ENCODE measurements at places on chromosomes 12 and 14.
A peak's percentile ranks its signal among the peaks of the same experiment; 100 is the strongest.

GRCh38 chr14:55418411-55418810, 6.8 kb upstream of the ATG14 start:
- DNase-seq = no peak

- no peak for DNase-seq
Observed at GRCh38 chr12:123763093-123763492, 992 bp downstream of the DNAH10 start.

DNA sequence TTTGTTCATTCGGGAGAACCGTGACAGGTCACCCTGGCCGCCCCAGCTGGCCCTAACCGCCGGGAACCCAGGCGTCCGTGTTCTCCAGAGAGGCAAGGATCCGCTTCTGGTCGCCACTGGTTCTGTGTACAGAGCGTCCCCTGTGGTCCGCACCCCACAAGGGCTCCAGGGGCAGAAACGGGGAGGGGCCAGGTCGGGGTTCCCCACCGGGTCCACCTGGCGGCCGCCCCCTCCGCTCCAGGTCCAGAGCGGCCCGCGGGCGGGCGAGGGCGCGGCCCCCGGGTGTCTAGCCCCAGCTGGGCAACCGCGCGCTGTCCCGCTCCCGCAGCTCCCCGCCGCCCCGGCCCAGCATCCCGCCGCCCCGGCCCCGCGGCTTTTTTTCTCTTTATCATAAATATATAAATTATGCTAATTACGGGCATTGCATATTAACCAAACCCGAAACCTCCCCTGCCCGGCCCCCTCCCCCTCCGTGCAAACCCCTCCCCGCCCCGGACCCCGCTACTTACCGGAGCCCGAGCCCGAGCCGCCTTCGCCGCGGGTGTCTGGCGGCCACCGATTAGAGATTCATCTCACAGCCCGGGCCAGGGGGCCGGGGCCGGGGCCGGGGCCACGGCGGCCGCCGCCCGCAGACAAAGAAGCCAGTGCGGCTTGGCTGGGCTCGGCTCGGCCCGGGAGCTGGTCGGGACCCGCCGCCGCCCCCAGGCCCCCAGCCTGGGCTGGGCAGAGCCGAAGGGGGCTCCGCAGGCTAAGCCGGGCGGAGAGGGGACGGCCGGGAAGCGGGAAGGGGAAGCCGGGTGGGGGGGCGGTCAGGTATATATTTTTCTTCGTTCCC, 512 bp downstream of the POU6F1 start:
- DNase-seq = no peak

- no peak for DNase-seq
Observed at GRCh38 chr12:56321027-56321426, 5.2 kb upstream of the CNPY2 start.

GRCh38 chr12:30885321-30885720, 41.2 kb upstream of the TSPAN11 start:
- no peak for DNase-seq

DNA sequence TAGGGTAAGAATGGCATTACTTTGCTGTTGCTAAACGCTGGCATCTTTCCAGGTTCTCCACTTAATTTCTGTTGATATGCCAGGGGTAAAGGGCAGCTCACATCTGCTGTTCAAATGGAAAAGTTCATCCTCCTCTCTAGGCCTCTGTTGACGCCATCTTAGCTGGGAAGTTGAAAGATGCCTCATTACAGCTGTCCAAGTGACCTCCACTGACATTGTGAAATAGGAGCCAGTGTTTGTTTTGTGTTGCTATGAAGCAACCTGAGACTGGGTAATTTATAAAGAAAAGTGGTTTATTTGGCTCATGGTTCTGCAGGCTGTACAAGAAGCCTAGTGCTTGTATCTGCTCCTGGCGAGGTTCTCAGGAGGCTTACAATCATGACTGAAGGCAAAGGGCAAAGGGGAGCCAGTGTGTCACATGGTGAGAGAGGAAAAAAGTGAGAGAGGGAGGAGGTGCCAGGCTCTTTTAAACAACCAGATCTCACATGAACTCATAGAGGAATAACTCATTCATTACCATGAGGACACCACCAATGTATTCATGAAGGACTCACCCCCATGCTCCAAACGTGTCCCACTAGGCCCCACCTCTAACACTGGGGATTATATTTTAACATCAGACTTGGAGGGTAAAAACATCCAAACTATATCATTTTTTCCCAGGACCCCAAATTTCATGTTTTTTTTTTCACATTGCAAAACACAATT, 3.2 kb upstream of the ADAM21 start:
- peak; percentile 27 for DNase-seq

DNA sequence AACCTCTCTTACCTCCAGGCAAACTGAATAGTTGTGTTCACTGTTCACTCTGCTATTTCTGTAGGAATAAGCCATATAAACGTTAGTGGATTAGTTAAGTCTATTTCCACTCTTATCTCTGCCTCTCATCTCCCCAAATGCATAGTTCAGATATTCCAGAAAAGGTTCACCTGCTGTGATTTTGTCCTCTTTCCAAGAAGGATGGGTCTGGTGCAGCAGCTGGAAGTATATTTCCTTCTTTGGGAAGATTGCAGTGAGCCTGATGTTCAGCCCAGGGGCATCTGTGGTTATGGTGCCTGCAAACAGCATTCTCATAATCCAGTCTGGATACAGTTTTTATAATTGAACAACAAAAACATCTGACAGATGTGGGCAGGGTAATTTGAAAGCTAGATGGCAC, 97.7 kb downstream of the TPH2 start:
- DNase-seq = no peak

DNA sequence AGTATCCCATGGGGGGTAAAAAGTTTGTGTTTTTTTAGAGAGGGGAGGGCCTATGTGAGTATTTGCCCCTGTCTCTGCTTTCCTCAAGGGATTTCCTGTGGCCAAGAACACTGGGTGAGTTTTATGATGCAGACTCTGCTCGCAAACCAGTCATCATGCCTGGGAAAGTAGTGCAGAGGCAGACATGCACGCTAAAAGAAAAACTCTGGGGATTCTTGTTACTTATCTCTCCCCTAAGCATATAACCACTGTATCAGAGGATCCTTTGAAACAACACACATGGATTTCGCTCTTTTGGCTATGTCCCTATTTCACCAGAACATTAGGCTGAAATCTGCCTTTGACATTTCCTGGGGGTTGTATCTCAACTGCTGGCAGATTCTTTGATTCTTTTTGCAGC, 1845.8 kb upstream of the SEL1L start:
- no peak for DNase-seq

- DNase-seq = no peak
Observed at GRCh38 chr14:104109731-104110361, 24.3 kb downstream of the ASPG start.

GRCh38 chr14:55117803-55118441, 11.1 kb upstream of the LGALS3 start:
- DNase-seq = no peak

DNA sequence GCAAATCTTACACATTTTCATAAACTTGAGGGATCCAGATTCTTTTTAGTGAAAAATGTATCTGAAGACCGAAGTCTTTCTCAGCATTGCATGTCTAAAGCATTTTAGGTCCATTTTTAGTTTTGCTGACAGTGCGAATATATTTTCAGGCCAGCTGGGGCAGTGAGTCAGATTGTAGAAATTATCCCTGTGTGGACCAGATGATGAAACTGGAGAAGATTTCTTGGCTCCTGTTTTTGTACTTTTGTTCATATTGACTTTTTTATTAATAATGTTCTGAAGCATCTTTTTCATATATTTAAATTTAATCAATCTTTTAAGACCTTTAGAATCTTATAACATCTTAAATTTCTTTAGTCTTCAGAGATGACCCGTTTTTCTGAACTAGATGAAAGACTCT, 173.1 kb downstream of the FLRT2 start:
- no peak for DNase-seq

- peak; percentile 57 for DNase-seq
Observed at GRCh38 chr12:2374092-2374906, 321.5 kb downstream of the CACNA1C start.

DNA sequence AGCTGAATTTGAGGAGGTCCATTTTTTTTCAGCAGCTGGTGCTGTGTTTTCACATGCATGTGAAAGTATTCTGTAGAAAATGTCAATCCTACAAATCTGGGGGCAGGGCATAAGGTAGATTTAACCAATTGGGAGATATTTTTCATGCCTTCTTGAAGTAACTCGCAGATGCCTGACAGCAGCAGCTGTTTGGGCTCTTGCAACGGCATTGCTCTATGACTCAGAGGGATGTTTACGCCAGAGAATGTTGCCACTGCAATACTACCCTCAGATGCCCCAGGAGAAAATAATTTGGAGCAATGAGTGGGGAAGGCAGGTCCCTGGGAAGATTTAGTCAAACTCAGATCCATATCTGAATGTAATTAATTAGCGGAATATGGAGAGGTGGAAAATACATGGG, 42.5 kb upstream of the MYBPC1 start:
- DNase-seq = peak; percentile 12

DNA sequence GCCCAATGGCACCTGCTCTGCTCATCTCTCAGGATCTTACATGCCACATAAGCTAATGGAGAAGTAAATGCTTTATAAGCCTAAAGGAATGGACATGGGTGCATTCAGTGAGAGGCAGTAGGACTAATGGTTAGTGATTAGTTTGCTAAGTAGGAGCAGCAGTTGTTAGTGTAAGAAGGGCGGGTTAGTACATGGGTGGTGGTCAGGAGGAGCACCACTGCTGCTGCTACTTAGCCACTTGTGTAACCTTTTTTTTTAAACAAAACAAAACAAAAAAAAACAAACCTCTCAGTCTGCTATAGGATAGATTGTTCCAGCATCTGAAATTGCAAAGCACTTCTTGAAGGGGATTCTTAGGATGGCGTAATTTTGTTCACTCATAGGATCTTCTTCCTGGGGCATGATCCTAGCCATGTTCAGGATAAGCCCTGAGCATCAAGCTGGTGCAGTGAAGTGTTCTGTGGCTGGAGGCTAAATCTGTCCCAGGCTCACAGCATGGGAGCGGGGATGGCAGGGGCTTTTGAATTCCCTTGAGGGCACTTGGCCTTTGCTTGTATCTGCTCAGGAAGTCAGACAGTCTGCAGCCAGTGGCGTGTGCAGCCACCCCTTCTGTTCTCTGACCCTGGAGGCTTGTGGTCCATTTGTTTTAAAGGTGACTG, 63.6 kb downstream of the CHST11 start:
- DNase-seq = no peak

GRCh38 chr14:73462048-73462715, 3.8 kb upstream of the NUMB start:
- no peak for DNase-seq

DNA sequence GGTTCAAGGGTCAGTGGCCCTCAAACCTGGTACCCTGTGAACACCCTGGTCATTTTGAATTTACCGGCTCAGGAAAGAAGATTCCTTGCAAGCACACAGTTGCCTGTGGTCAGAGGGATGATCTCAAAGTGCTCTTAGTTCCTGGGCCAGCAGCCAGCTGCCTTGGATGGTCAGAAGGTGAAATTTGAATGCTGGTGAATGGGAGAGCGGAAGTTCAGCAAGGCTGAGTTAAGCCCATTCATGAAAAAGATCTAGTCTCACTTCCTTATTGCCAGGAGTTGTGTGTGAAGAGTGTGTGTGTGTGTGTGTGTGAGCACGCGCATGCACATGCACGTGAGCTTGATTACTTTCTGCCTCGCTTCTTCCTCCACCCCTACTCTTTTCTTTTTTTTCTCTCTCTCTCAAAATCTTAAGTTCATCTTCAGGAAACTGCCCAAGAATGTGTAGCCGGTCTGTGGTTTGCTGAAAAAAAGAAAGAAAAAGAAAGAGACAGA, 155.5 kb upstream of the CCND2 start:
- no peak for DNase-seq

GRCh38 chr14:22410497-22410896, 178.5 kb downstream of the DAD1 start:
- DNase-seq = no peak

GRCh38 chr12:110245369-110245772, 35.7 kb upstream of the ATP2A2 start:
- no peak for DNase-seq

GRCh38 chr14:61321385-61322010, at the start of gene PRKCH:
Gene PRKCH (plus strand): TSS chr14:61321579. CDS start chr14:61322102, 523 bp downstream.
- no peak for DNase-seq

GRCh38 chr12:23550753-23551152, 398.7 kb downstream of the SOX5 start:
- DNase-seq = no peak

GRCh38 chr14:91367173-91368171, 50.1 kb downstream of the CCDC88C start:
- DNase-seq = no peak

DNA sequence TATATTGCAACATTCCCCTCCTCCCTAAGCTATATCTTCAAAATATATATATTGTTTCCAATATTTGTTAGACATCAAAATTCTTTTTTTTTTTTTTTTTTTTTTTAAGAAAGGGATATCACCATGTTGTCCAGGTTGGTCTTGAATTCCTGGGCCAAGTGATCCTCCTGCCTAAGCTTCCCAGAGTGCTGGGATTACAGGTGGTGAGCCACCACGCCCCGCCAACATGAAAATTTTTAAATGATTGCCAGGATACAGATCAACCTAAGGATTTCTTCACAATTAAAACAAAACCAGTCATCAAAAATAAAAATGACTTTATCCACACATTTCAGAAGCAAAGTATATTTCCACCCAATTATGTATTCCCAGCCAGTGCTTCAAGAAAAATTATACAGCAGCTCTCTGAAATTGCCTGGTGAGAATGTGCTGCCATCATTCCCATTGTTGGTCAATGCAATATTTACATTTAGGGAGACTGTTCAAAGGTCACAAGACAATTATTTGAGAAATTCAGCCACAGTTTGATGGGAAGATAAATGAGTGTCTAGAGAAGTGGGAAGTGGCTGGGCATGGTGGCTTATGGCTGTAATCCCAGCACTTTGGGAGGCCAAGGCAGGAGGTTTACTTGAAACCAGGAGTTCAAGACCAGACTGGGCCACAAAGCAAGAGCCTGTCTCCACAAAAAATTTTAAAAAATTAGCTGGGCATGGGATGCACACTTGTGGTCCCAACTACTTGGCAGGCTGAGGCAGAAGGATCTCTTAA, 141.7 kb upstream of the AMIGO2 start:
- no peak for DNase-seq

DNA sequence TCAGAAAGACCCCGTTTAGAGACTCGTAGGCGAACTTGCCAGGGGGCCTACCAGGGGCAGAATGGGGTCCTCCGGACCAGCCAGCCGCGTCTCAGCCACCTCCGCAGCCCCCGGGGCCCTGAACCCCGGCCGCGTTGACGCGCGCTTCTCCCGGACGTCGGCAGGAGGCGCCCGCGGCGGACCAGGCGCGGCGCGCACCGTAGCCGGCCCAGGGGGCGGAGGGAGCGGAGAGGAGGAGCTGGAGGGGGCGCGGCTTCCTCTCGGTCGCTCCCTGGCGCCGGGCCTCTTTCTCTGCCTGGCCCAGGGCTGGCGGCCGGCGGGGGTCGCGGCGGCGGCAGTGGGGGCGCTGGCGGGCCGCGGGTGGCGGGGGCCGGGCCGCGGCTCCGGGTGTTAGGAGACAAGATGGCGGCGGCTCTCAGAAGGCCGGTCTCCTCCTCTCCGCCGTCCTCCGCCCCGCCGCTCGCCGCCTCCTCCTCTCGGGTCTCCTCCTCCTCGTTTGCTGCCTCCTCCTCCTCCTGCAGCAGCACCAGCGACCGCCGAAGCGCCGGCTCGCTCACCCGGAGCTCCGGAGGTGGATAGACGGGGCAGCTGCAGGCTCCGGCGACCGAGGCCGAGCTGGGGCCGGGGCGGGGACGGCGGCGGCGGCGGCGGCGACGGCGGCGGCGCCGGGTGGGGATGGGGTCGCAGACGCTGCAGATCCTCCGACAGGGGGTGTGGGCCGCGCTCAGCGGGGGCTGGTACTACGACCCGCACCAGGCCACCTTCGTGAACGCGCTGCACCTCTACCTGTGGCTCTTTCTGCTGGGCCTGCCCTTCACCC, at the start of gene PCNX1:
TSS of gene PCNX1 (plus strand) at position 284 of the 820 bp plus-strand sequence. CDS start at position 676, 392 bp downstream.
- DNase-seq = no peak
